ENCODE measurements at places on chromosomes 6 and 20.

GRCh38 chr6:157032923-157033322 lies 255.7 kb downstream of the ARID1B start:
- DNase-seq = no peak

- DNase-seq = no peak
These were observed 45.8 kb downstream of the TOP1 start for GRCh38 chr20:41074441-41074840.

DNA sequence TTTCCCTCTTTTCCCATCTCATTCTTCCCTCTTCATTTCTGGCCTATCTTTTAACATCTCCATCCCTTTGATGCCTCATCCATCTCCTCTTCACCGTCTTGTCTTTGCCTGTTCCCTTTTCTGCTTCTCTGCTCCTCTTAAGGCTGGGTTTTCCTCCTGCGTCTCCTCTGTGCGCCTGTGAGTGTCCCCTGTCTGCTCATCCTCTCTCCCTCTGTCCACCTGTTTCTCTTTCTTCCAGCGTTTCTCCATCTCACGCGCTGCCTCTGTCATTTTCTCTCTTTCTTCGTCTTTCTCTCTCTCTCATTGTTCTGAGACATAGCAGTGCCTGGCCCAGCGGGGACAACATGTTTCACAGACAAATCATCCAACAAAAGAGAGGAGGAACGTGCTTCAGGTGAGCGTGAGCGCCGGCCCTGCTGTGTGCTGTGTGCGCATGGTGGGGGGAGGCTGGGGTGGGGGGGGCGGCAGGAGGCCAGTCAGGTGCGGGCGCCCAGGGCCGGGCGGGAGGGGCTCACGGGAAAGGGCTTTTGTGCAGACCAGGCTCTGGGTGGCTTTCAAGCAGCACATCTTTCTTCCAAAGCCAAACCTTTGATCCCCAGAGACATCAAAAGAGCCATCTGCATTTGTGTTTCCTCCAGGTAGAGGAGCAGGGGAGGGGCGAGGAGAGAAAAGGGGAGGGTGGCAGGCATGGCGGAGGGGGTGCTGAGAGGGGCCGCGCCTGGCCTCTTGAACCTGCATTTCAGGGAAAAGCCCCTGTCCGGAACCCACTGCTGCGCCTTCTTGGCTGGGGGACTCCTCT lies 121.3 kb downstream of the VEGFA start:
- no peak for DNase-seq

DNA sequence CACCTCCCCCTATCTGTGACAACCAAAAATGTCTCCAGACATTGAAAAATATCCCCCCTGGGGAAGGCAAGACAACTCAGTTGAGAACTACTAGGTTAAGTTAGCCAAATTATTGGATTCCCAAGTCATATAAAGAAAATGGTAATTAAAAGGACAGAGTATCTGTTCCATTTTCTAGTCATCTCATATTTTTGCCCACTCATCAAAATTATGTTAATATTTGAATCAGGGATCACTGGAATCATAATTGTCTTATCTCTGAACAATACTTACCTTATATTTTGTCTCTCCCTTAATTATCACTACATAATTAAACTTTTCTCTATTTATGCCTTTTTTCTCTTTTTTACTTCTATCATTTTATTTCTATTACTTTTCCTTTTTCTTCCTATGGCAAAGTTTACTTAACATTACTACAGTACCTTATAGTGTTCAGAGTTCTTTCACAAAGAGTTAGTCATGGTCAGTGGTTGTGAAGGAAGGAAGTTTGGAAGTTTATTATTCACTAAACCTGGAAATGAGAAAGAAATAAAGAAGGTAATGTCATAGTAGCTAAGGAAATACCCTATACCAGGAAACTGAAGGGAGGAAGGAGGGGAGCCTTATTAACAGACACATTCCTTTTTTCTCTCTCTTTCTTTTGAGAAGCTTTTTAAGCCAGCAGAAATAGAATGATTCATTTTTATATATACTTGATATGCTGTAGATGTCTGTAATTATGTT lies 332.9 kb downstream of the COL12A1 start:
- DNase-seq = no peak

DNA sequence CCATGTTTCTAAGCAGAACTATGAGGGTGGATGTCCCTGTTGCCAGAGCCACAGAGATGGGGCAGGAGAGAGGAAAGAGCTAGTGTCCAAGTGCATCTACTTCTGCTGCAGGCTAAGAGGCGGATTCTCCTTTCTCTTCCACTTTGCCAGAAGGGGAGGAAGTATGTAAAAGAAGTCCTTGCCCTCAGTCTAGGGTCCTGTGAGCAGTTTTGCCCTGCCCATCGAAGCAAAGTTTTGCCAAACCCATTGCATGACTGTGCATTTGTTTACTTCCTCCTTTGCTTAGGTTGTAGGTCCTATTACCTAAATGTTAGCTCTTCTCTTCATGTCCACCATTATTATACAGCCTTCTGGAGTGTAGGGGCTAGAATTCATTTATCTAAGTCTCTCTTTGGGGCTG lies 106.2 kb upstream of the ARMC2 start:
- DNase-seq = peak; percentile 7

- peak; percentile 70 for DNase-seq
These were observed 57.2 kb upstream of the ARID1B start for GRCh38 chr6:156719720-156720563.

- DNase-seq = no peak
These were observed 17.7 kb downstream of the C20orf203 start for GRCh38 chr20:32655903-32656512.

DNA sequence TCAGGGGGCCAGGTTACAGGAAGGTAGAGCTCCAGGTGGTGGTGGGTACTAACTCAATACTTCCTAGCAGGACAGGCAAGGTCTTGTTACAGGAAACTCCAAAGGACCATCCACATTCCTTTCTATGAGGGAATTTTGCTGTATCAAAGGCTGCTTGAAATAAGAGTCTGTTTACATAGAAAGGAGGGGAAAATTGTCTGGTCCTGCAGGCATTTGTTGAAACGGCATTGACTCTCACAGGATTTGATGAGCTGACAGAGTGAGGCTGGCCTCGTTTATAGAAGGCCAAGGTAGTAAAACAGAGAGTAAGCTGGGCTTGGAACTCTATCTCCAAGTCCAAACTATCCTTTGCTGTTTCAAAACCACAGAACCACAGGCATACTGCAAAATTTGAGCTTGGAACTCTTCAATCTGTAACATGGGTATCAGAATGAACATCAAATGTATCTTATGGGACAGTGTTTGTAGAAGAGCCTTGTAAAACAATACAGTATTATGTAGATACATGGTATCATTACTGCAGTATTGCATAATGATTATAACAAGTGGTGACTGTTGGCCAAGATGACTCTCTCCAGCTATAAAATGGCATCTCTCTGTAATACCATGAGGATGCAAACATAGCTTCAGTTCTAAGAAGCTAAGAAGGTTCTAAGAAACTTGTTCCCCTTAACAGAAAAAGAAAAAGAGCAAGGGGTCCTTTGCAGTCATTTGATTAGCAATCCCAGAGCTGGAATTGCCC lies 61.5 kb downstream of the TRAM2 start:
- DNase-seq = no peak

GRCh38 chr6:1387876-1388629 lies 1.3 kb upstream of the FOXF2 start:
- no peak for DNase-seq

- DNase-seq = no peak
These were observed 153.3 kb downstream of the PREX1 start for GRCh38 chr20:48674461-48674860.

DNA sequence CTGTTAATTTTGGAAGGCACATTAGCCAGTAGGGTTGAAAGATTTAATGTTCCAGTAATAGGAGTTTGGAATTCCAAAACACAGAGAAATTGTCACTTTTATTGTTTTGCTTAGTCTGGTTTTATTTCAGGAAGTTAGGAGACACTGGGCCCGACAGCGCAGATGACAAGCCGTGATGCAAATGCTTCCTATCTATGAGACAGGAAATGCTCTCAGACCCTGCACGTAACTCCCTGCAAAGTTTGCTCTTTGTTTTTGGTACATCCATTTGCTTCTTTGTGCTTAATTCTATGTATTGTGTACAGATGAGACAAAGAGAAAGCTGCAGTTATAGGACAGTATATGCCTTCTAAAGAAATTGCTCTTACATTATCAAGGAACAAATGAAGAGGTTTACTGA lies 201.6 kb upstream of the SGK1 start:
- DNase-seq = peak; percentile 70

GRCh38 chr6:12596731-12597130 lies 119.8 kb upstream of the PHACTR1 start:
- DNase-seq = no peak

DNA sequence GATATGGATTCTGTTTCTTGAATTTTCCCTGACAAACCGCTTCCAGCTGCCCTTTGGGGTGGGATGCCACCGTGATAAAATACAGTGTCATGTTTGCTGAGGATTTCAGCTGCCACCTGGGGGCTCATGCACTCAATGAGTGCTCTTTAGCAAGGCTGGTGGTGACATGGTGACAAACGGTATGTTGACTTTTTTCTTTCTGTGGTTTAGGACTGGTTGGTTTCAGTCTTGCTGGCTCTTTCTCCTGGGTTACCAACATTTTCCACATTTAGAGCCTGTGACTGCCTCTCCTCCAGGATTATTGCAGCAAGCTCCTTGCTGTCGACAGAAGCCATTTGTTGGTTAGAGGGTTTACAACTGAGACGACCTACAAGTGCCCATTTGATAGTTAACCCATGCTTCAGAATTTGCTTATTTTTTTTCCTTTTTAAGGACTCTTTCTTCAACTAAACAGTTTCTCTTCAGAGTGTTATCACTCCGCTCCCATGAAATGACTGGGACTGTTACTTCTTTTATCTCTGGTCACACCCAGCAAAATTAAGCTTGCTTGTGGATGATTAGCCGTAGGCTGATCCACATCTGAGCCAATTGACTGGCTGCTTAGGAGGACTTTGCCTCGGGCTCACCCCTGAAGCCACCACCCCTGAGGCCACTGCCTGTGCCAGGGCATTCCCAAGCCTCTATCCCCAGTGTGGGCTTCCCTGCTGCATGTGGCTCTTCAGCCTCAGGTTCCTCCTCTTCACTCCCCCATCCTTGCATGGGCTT lies 48.4 kb upstream of the CDYL start:
- no peak for DNase-seq

DNA sequence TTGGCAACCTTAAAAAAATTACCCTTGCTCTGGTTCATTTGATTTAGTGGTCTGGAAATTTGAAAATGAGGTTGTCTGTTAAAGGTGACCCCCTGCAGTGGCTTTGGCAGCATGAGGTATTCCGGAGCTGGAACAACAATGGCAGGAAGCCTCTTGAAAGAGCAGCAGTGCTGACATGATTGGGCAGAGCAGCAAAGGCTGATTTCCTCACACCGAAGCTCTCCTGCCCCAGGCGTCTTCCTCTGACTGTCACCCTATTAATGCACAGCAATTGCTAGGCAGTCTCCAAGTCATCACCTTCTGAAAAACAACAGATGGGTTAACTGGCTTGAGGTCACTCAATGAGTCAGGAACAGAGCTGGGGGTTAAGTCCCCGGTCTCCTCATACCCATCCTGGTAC lies 241.8 kb upstream of the MMS22L start:
- DNase-seq = no peak

GRCh38 chr6:170075659-170076223 lies 215.1 kb downstream of the DLL1 start:
- no peak for DNase-seq

GRCh38 chr6:132259070-132259469 lies 142.2 kb downstream of the MOXD1 start:
- DNase-seq = no peak

DNA sequence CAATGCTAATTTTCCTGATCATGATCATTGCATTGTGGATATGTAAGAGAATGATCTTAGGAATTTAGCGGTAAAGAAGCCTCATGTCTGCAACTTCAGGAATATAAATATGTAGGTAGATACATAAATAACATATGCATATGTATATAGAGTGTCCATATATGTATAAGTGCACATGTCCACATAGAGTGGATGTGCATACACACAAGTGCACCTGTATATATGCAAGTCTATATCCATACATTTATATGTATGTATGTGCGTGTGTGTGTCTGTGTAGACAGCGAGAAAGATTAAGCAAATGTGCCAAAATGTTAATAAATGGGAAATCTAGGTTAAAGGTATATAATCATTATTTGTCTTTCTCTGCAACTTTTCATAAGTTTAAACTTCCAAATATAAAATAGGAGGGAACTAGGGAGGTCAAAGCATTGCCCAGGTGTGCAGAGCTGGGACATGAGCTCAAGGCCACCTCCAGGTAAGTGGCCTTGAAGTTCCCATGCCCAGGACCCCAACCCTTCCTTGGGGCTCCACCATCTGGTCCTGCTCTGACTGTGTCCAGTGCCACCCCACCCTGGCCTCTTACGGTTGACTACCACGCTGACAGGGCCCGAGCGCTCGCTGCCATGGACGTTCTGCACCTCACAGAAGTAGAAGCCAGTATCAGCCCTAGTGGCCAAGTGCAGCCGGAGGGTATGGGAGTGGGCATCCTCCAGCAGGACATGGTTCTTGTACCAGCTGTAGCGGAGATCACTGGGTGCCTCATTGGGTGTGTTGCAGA lies 9.6 kb downstream of the SIGLEC1 start:
- no peak for DNase-seq

DNA sequence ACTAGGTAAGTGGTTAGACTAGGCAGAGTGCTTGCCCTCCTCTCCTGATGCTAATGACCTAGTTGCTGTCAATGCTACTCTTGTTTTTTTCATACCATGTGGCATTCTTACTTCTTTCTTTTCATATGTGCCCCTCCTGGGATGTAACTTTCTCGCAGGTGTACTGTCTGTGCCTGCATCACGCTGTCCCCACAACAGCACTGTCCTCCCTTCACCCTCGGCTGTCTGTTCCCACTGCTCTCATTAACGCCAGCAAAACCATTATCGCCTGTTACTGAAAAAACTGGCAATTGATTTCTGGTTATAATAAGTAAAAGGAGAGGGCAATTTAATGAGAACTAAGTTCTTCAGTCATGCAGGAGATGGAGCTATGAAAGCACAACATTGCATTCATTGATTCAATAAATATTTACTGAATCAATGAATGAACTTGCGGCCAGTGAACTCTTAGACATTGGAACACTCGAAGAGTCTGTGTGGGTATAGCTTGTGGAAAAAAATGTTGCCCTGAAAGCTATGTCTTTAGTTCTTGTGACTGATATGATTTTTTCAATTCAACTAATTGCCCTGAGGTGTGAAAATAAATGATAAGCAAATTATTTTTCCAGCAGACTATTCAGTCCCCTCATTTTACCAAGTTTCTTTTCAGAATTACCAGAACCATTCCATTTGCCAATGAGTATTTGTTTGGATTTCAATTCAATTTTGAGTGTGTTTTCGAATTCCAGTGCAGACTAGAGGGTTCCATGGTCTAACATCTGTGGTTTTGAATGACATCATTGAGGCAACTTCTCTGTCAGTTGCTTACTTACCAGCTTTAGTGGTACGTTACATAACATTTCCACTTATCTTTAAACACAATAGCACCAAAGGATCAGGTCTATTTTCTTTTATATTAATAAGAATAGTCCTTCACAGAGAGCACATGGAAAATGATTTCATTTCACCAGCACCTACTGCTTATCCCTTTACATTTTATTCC lies 2.1 kb downstream of the SLC17A4 start:
- no peak for DNase-seq

- no peak for DNase-seq
These were observed 161.3 kb downstream of the SOX4 start for GRCh38 chr6:21754891-21755290.

All from CD4-positive, alpha-beta T cell treated with Interleukin-4 for 1 hour (primary cell).